Activated T-helper 2 cell treated with anti-CD3 and anti-CD28 coated beads, Interferon-gamma antibody, Interleukin-2, Interleukin-4, amounts not matched to agents 10 μg/mL and 5 μg/mL and 100 μg/mL, durations not matched to agents 14 hours and 24 hours and 36 hours (primary cell): ENCODE measurements at places on chromosomes 5 and 9. TPM values are rescaled to one million over a fixed set of nuclear protein-coding genes. Genes with fewer than 3 reads are reported as not detected.
A peak's percentile ranks its signal among the peaks of the same experiment; 100 is the strongest.

DNA sequence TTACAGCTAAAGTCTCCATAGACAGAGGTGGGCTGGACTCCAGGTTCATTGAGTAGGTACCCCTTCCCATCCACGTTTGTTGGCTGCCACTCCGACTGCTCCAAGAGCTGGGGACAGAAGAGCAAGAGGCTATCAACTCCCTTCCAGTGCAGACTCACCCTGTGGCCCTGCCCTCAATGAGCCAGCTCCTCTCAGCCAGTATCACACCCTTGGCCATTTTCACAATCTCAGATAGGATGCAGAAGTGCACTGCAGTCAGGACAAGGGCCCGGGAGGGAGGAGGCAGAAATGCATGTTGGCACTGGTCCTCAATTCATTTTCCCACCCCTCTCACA, 6.2 kb downstream of the IRF1 start:
- peak overlapping the region; percentile 53 for H3K27ac ChIP-seq
- peaks cover 78% of the 10 kb centered on the region for H3K36me3 ChIP-seq
- H3K4me3 ChIP-seq, result no peak overlapping the region
- peaks cover 60% of the 10 kb centered on the region for H3K4me1 ChIP-seq
- no peaks in the 10 kb centered on the region for H3K27me3 ChIP-seq
- no peak for DNase-seq

GRCh38 chr9:99299211-99300102, 77.4 kb downstream of the SEC61B start:
- peaks cover 1% of the 10 kb centered on the region for H3K4me1 ChIP-seq
- H3K27ac ChIP-seq, result no peak overlapping the region
- no peaks in the 10 kb centered on the region for H3K36me3 ChIP-seq
- H3K4me3 ChIP-seq, result no peak overlapping the region
- DNase-seq, result no peak

DNA sequence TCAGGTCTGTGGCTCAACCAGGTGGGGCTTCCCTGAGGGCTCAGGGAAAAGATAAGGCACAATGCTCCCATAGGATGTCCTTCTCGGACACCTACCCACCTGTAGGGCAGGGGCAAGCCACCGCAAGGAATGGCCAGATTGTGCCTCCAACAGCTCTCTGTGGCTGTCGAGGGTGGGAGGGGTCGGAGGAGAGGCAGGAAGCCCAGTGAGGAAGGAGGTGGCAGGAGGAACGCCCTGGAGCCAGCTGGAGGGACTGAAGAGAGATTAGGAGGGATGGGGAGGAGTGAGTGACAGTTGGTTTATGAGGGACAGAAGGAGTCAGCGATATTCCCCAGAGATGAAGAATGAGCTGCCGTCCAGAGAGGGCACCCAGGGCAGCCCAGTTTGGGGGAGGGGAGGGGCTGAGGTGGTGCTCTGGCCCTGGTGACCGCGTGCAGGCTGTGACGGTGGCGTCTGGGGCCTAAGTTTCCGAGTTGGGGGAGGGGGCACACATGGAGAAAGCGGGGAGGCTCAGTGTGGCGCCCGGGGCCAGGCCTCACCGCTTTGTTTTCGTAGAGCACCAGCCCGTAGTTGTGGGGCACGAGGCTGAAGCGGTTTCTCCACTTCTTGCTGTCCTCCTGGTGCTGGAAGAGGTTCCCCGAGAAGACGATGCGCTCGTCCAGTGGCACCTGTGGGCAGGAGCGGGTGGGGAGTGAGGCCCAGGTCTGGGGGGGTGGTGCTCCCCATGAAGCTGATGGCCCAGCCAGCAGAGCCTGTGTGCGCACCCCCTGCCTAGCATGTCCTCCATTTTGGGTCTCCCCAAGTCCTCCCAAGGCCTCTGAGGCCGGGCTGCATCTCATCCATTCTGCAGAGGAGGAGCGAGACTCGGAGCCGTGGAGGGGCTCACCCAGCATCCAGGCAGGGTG, 75.6 kb downstream of the LRSAM1 start:
- H3K27ac ChIP-seq, result no peak overlapping the region
- H3K4me3 ChIP-seq, result no peak overlapping the region
- H3K4me1 ChIP-seq, result no peaks in the 10 kb centered on the region
- no peaks in the 10 kb centered on the region for H3K27me3 ChIP-seq
- H3K36me3 ChIP-seq, result peaks cover 51% of the 10 kb centered on the region
- DNase-seq, result no peak

GRCh38 chr9:17024129-17024528, 110.7 kb upstream of the CNTLN start:
- no peaks in the 10 kb centered on the region for H3K4me1 ChIP-seq
- no peak for DNase-seq
- H3K36me3 ChIP-seq, result no peaks in the 10 kb centered on the region
- no peak overlapping the region for H3K27ac ChIP-seq
- no peaks in the 10 kb centered on the region for H3K27me3 ChIP-seq

- H3K27me3 ChIP-seq, result no peaks in the 10 kb centered on the region
- no peak overlapping the region for H3K4me3 ChIP-seq
- H3K4me1 ChIP-seq, result no peaks in the 10 kb centered on the region
- no peaks in the 10 kb centered on the region for H3K36me3 ChIP-seq
- H3K27ac ChIP-seq, result no peak overlapping the region
- DNase-seq, result no peak
These were observed 112.2 kb downstream of the SCAMP1 start for GRCh38 chr5:78472469-78473106.

- H3K36me3 ChIP-seq, result no peaks in the 10 kb centered on the region
- DNase-seq, result no peak
- H3K4me1 ChIP-seq, result no peaks in the 10 kb centered on the region
- H3K27me3 ChIP-seq, result peaks cover 2% of the 10 kb centered on the region
These were observed 21.4 kb upstream of the CCNJL start for GRCh38 chr5:160333721-160334120.

The DCTN4 gene
- total RNA-seq, result 40.9 and 44.7 TPM in 2 replicates

The EPB41L4B gene
- 1.5 and 1.6 TPM in 2 replicates for total RNA-seq

- peaks cover 1% of the 10 kb centered on the region for H3K4me1 ChIP-seq
- no peak for DNase-seq
- H3K27me3 ChIP-seq, result no peaks in the 10 kb centered on the region
- peaks cover 2% of the 10 kb centered on the region for H3K36me3 ChIP-seq
- H3K4me3 ChIP-seq, result no peak overlapping the region
These were observed 19.7 kb downstream of the CPEB4 start for GRCh38 chr5:173907686-173908371.

The BRINP1 gene
- not detected in 2 replicates for total RNA-seq

The CCDC171 gene
- total RNA-seq, result 1.8 and 2.0 TPM in 2 replicates

The FOXI1 gene
- total RNA-seq, result not detected in 2 replicates

DNA sequence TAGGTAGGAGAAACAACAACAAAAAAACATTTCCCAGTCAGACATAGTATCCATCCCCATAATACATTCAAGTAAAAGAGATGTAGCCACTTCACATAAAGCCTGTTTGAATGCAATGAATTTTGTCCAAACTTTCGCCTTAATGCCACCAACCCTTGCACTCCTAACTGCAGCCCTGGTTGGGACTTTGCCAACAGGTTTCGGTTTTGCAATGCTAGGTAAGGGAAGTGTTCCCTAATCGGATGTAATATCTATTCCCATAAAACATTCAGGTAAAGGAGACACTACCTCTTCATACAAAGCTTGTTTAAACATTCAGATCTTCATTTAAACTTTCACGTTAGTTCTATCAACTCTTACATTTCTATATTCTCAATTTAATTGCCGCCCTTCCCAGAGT, 336.1 kb downstream of the DRD1 start:
- H3K36me3 ChIP-seq, result no peaks in the 10 kb centered on the region
- no peak overlapping the region for H3K4me3 ChIP-seq
- no peaks in the 10 kb centered on the region for H3K27me3 ChIP-seq
- H3K27ac ChIP-seq, result no peak overlapping the region

DNA sequence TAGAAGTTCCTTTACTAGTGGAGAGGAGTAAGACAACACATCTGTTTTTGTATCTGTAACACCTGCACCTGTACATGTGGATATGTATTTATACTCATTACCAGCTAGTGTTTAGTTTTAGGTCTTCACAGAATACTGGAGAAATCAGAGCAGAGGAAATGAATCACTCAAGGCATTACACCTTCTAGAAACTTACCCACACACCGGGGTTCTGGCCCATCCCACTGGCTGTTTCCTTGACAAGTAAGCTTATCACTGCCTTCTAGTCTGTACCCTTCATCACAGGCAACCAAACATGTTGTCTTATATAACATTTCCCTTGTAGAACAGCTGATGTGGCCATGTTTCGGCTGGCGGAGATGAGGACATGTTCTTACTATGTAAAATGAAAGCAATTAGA, 76.7 kb downstream of the SVEP1 start:
- H3K27ac ChIP-seq, result no peak overlapping the region
- H3K4me3 ChIP-seq, result no peak overlapping the region
- DNase-seq, result no peak
- H3K27me3 ChIP-seq, result no peaks in the 10 kb centered on the region
- H3K36me3 ChIP-seq, result no peaks in the 10 kb centered on the region

The CLTB gene
- 47.9 and 57.9 TPM in 2 replicates for total RNA-seq

GRCh38 chr9:38066914-38067858, 1.8 kb downstream of the SHB start:
- DNase-seq, result no peak
- peaks cover 34% of the 10 kb centered on the region for H3K27me3 ChIP-seq
- H3K36me3 ChIP-seq, result no peaks in the 10 kb centered on the region
- peak overlapping the region; percentile 80 for H3K4me3 ChIP-seq

- DNase-seq, result no peak
- H3K27me3 ChIP-seq, result no peaks in the 10 kb centered on the region
- no peaks in the 10 kb centered on the region for H3K36me3 ChIP-seq
- no peaks in the 10 kb centered on the region for H3K4me1 ChIP-seq
- no peak overlapping the region for H3K4me3 ChIP-seq
These were observed 57.7 kb upstream of the MAMDC2 start for GRCh38 chr9:69985971-69986370.

DNA sequence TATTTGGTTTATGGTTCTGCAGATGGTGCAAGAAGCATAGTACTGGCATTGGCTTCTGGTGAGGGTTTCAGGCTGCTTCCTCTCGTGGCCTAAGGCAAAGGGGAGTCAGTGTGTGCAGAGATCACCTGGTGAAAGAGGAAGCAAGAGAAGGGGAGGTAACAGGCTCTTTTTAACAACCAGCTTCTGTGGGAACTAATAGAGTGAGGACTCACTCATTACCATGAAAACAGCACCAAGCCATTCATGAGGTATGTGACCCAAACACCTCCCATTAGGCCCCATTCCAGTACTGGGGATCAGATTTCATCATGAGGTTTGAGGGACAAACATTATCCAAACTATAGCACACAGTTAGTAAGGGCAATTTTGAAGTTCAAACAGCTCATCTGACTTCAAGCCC, 263.5 kb downstream of the TMEM38B start:
- no peaks in the 10 kb centered on the region for H3K4me1 ChIP-seq
- no peak overlapping the region for H3K27ac ChIP-seq
- no peaks in the 10 kb centered on the region for H3K36me3 ChIP-seq
- no peak overlapping the region for H3K4me3 ChIP-seq
- no peak for DNase-seq

The MCIDAS gene
- not detected in 2 replicates for total RNA-seq

DNA sequence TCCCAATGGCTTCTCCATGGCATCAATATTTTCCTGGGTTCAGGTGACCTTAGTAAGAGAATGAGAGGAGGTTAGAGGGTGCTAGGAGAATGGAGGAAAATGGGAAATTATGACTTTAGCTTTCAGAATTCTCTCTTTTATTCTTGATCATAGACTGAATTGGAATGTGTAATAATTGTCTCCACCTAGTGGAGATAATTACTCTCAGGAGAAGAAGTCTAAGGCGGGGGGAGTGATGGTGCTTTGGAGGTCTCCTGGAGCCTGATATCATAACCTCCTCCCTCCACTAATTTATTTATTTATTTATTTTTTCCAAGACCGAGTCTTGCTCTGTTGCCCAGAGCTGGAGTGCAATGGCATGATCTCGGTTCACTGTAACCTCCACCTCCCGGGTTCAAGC, 221.3 kb downstream of the GRIA1 start:
- H3K27me3 ChIP-seq, result no peaks in the 10 kb centered on the region
- H3K36me3 ChIP-seq, result no peaks in the 10 kb centered on the region
- no peak overlapping the region for H3K4me3 ChIP-seq
- no peak for DNase-seq
- no peak overlapping the region for H3K27ac ChIP-seq

DNA sequence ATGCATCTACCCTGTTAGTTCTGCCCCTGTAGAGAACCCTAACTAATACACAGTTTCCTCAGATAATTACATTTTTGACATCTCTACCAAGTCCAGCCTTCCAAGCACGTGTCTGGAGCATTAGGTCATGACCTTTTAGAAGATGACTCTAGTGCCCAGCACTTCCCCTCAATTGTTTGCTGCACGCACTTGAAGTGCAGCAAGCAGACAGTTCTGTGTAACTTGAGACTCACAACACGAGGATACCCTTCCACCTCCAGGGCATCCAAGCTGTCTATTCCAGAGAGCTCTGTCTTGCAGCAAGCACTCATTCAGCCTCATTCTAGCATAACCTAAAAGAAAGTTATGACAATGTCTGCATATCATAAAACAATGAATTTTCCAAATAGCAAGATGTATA, 1410.5 kb upstream of the CDH18 start:
- no peak overlapping the region for H3K27ac ChIP-seq
- H3K36me3 ChIP-seq, result no peaks in the 10 kb centered on the region
- DNase-seq, result no peak
- no peak overlapping the region for H3K4me3 ChIP-seq
- H3K4me1 ChIP-seq, result no peaks in the 10 kb centered on the region
- H3K27me3 ChIP-seq, result no peaks in the 10 kb centered on the region

The MAMDC2 gene
- total RNA-seq, result not detected in 2 replicates

- peak within 1 kb of the TSS; percentile 99 for H3K27ac ChIP-seq
- no peaks in the 10 kb centered on the region for H3K27me3 ChIP-seq
- H3K36me3 ChIP-seq, result peaks cover 10% of the 10 kb centered on the region
- peaks cover 37% of the 10 kb centered on the region for H3K4me1 ChIP-seq
- peak; percentile 85 for DNase-seq
These were observed at the start of gene SREK1 for GRCh38 chr5:66144074-66144833. Gene SREK1, plus strand, starts transcription at chr5:66144300. Its CDS starts 77 bp downstream, at chr5:66144377.

DNA sequence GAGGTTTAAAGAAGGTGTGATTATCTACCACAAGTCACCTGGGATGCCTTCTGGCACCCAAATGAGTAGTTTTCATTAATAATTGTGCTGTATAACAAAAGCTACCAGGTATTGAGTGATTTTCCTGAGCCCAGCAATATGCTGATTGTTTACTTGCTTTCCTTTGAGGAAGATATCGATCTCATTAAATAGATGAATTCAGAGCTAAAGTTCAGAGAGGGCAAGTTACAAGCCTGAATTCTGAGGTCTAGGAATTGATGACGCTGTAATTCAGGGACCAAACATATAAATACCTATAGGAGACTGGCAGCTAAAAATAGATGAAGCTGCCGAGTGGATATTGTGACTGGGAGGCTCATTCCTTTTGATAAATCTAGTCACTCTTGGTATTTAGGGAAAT, 1.1 kb downstream of the ERCC6L2 start:
- DNase-seq, result no peak
- no peak overlapping the region for H3K4me3 ChIP-seq
- no peaks in the 10 kb centered on the region for H3K27me3 ChIP-seq
- peaks cover 55% of the 10 kb centered on the region for H3K36me3 ChIP-seq
- peaks cover 30% of the 10 kb centered on the region for H3K4me1 ChIP-seq
